ENCODE measurements at places on chromosomes 1 and 21.

- H3K4me1 ChIP-seq: peaks cover 22% of the 10 kb centered on the region
- DNase-seq: no peak
- H3K27me3 ChIP-seq: no peaks in the 10 kb centered on the region
- no peaks in the 10 kb centered on the region for H3K36me3 ChIP-seq
Observed at GRCh38 chr1:91501523-91501851, 836 bp downstream of the CDC7 start.

GRCh38 chr1:22652881-22653316 lies at the start of gene C1QB:
C1QB (plus strand) TSS chr1:22653236; CDS start chr1:22659463, 6,227 bp downstream.
- no peak within 1 kb of the TSS for H3K27ac ChIP-seq
- H3K4me1 ChIP-seq: no peaks in the 10 kb centered on the region
- H3K36me3 ChIP-seq: no peaks in the 10 kb centered on the region
- DNase-seq: no peak
- H3K27me3 ChIP-seq: peaks cover 67% of the 10 kb centered on the region

DNA sequence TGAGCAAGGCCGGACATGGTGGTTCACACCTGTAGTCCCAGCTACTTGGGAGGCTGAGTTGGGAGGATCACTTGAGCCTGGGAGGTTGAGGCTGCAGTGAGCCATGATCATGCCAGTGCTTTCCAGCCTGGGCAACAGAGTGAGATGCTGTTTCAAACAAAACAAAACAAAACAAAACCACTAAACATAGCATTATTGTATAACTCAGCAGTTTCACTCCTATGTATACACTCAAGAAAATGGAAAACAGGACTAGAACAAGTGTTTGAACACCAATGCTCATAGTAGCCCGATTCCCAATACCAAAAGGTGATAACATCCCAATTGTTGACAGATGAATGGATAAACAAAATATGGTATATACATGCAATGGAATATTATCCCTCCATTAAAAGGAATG lies 1.3 kb upstream of the SPATA21 start:
- H3K36me3 ChIP-seq: no peaks in the 10 kb centered on the region
- no peak for DNase-seq
- peaks cover 33% of the 10 kb centered on the region for H3K4me1 ChIP-seq
- peaks cover 1% of the 10 kb centered on the region for H3K27me3 ChIP-seq
- no peak overlapping the region for H3K27ac ChIP-seq
- H3K4me3 ChIP-seq: no peak overlapping the region

DNA sequence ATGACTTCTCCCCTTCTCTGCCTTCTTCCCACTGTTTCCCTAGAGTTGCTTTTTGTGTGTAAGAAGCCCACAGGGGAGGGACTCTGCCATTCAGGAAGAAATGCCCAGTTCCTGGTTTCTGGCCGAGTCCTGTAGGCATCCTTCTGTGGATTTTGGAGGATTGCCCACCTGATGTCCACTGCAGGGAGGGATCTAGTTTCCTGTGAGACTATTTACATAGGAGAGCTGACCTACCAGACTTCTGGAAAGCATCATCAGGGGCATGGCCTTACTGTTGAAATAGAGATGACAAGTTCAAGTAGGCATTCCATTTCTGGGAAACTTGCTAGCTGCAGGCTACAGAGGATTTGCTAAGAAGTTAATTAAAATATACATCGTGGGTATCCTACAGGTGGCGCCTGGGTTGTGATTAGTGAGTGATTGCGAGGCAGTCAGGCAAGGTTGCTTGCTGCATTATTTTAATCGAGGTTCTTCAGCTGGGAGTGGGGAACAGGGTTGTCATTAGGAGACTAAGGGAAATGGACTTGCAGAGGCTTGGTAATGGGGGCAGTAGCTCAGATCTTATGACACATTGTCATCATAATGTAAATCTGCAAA lies 148.7 kb downstream of the HHAT start:
- H3K4me1 ChIP-seq: no peaks in the 10 kb centered on the region
- no peaks in the 10 kb centered on the region for H3K36me3 ChIP-seq
- no peak for DNase-seq
- no peak overlapping the region for H3K27ac ChIP-seq

- no peaks in the 10 kb centered on the region for H3K36me3 ChIP-seq
- H3K27ac ChIP-seq: no peak overlapping the region
- peaks cover 11% of the 10 kb centered on the region for H3K4me1 ChIP-seq
- no peak overlapping the region for H3K4me3 ChIP-seq
- H3K27me3 ChIP-seq: no peaks in the 10 kb centered on the region
Observed at GRCh38 chr1:59484096-59484495, 187.2 kb downstream of the FGGY start.

GRCh38 chr1:222547944-222548671 lies at the start of gene HHIPL2:
HHIPL2 (minus strand) TSS chr1:222548104; CDS start chr1:222548044, 60 bp downstream.
- no peaks in the 10 kb centered on the region for H3K36me3 ChIP-seq
- H3K4me3 ChIP-seq: no peak within 1 kb of the TSS
- no peaks in the 10 kb centered on the region for H3K4me1 ChIP-seq
- H3K27ac ChIP-seq: no peak within 1 kb of the TSS
- H3K27me3 ChIP-seq: no peaks in the 10 kb centered on the region
- no peak for DNase-seq

- no peak overlapping the region for H3K4me3 ChIP-seq
- H3K27ac ChIP-seq: no peak overlapping the region
- no peak for DNase-seq
- no peaks in the 10 kb centered on the region for H3K4me1 ChIP-seq
- H3K27me3 ChIP-seq: no peaks in the 10 kb centered on the region
Observed at GRCh38 chr21:41011098-41011731, 156.7 kb upstream of the BACE2 start.

GRCh38 chr1:96291468-96291867 lies 430.1 kb upstream of the PTBP2 start:
- H3K4me1 ChIP-seq: no peaks in the 10 kb centered on the region
- no peak for DNase-seq
- H3K27me3 ChIP-seq: no peaks in the 10 kb centered on the region
- no peaks in the 10 kb centered on the region for H3K36me3 ChIP-seq

GRCh38 chr1:115289940-115290339 lies 48.1 kb downstream of the NGF start:
- H3K4me1 ChIP-seq: no peaks in the 10 kb centered on the region
- H3K27me3 ChIP-seq: no peaks in the 10 kb centered on the region
- DNase-seq: no peak
- H3K36me3 ChIP-seq: no peaks in the 10 kb centered on the region

GRCh38 chr1:114290776-114291175 lies 137.1 kb upstream of the SYT6 start:
- no peak overlapping the region for H3K4me3 ChIP-seq
- DNase-seq: no peak
- H3K27ac ChIP-seq: no peak overlapping the region
- no peaks in the 10 kb centered on the region for H3K27me3 ChIP-seq

GRCh38 chr1:108901106-108901505 lies 24.3 kb downstream of the GPSM2 start:
- H3K4me3 ChIP-seq: no peak overlapping the region
- H3K4me1 ChIP-seq: no peaks in the 10 kb centered on the region
- H3K27me3 ChIP-seq: no peaks in the 10 kb centered on the region

DNA sequence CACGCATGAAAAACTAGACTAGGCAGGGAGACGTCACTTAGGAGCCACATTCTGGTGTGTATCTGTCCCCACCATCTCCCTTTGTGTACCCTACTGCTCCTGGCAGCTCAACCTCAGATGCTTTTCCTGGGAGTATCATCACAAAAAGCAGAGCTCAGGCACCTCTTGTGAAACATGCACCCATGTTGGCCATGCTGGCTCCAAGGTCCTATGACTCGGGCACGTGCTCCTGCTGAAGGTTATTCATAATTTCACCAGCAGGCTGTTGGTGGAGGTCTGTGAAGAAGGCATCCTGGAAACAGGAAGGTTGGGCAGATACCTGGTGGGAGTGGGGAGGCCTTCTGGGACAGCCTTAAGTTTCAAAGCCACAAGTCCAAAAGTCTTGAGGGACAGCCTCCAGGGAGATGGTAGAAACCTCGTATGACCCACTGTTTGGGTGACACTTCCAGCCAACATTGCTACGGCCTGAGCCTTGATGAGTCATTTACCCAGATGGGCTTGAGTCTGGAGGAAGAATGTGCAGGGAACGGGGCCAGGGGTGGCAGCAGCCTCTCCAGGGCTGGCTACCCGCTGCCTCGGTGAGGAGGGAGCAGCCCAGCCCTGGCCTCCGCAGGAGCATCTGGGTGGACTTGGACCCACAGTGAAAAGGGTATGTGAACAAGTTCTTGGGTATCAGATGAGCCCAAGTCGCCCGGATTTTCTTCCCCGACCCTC lies 75.8 kb downstream of the PGBD5 start:
- H3K36me3 ChIP-seq: no peaks in the 10 kb centered on the region
- no peak overlapping the region for H3K27ac ChIP-seq
- no peak overlapping the region for H3K4me3 ChIP-seq
- no peaks in the 10 kb centered on the region for H3K27me3 ChIP-seq
- no peaks in the 10 kb centered on the region for H3K4me1 ChIP-seq

DNA sequence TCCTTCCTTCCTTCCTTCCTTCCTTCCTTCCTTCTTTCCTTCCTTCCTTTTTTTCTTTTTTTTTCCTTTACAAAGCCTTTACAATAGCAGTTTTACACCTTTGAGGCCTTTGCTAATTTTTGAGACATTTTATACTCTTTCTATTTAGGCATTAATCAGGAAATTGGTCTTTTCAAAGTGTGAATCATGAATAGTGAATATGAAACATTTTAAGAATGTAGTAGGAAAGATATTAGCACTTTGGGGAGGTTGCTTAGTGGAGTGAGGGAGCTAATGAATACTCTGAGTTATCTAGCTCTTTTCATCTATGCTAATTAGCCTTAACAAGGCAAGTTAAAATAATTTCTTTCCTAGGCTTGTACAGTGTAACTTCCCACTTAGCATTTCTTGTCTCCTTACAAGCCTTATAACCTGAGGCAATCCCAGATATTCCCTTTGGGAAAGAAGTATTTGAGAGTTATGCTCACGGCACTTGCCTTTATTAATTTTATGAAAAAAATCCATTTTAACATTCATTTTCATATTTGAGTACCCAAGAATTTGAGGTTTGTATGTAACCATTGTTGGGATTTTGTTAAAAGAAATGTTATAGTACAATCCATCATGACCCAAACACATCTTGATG lies 122.6 kb downstream of the NTNG1 start:
- H3K27me3 ChIP-seq: no peaks in the 10 kb centered on the region
- DNase-seq: no peak
- H3K4me1 ChIP-seq: no peaks in the 10 kb centered on the region

GRCh38 chr1:186214791-186215190 lies 160.3 kb downstream of the TPR start:
- H3K27ac ChIP-seq: no peak overlapping the region
- H3K4me3 ChIP-seq: no peak overlapping the region
- no peaks in the 10 kb centered on the region for H3K27me3 ChIP-seq
- H3K4me1 ChIP-seq: no peaks in the 10 kb centered on the region
- H3K36me3 ChIP-seq: no peaks in the 10 kb centered on the region

DNA sequence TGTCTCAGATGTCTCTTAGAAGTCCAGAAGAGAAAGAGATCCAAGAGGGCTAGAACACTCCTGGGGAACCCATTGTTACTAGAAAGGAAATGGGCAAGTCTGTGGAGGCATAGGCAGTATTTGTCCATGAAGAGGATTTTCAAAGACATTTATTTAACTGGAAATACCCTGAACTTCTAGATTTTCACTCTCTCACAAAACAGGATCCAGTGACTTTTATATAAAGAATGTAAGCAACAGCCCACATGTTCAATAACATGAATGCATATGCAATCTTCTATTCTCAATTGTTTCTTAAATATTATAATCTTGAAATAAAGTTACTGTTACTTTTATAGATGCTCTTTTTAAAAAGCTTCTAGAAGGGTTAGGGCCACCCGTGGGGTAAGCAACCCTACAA lies 53.4 kb downstream of the TBX15 start:
- H3K27me3 ChIP-seq: no peaks in the 10 kb centered on the region
- DNase-seq: no peak
